Right forelimb (tissue), 1 donor: ENCODE measurements at places on chromosomes 11 and 22.

- DNase-seq = no peak
These were observed 4.7 kb upstream of the SHISA8 start for GRCh38 chr22:41919357-41920224.

DNA sequence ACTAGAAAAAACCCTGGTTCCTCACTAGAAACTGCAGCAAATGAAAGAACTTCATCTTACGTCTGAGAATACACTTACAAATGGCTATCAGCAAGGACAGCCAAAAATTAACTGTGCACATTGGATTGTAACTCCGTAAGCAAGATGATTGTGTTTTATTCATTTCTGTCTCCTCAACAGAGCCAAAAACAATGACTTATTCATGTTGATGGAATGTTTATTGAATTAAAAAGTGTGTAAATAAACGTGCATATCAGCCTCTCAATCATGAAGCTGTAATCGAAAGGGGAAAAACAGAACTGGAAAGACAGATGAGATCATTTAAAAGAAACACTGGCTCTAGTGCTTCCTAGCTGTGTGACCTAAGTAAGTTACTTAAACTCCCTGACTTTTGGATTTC is 307.5 kb upstream of the ZC3H12C start:
- DNase-seq = no peak

DNA sequence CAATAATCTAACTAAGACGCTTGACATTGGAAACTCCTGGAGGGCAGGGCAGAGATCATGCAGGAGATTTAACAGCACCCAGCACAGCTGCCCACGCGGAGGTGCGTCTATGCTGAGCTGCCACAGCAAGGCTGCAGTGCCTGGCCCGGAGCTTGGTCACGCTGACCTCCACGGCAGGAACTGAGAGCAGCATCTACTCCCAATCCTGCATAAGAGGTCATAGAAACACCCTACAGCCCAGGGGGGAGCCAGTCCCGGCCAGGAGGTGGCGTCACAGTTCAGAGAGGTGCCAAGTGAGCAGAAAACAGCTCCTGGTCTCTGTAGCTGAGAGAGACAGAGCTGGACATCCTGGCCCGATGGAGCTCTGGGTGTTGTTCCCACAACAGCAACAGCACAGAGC is 121.1 kb upstream of the TMEM45B start:
- no peak for DNase-seq

DNA sequence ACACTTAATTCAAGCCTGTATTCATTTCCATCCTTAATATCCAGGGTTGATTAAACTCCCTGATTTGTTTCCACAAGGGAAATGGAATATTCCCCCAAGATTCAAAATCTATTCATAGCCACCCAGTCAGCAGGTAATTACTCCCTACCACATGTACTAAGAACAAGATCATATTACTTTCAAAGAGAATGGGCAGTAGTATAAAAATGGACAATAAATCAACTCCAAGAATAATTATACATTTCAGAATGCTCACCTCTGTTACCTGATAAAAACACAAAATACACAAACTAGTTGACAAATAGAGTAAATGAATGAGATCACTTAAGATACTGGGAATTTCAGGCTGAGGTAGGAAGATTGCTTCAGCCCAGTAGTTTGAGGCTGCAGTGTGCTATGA is 8.5 kb upstream of the FEZ1 start:
- no peak for DNase-seq

- DNase-seq = no peak
These were observed 6.8 kb downstream of the PYGM start for GRCh38 chr11:64753019-64753379.

DNA sequence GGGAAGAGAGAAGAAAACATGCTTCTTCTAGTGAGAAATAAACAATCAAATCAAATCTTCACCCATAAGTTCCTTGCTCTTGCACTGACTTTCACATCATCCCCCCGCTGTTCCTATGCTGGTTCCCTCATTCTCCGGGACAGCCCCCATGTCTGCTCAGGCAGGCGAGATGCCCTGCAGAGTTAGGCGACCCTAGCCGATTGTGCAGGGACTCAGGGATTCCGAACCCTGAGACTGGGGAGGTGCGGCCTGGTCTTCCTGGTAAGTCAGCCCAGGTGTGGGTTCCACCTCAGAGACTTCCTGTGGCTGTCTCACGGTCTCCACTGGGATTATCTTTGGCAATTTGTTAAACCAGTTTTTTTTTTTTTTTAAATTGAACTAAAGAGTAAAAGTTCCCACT is 6.6 kb downstream of the TTC38 start:
- no peak for DNase-seq

GRCh38 chr11:104324276-104324675 is 160.3 kb upstream of the PDGFD start:
- no peak for DNase-seq

DNA sequence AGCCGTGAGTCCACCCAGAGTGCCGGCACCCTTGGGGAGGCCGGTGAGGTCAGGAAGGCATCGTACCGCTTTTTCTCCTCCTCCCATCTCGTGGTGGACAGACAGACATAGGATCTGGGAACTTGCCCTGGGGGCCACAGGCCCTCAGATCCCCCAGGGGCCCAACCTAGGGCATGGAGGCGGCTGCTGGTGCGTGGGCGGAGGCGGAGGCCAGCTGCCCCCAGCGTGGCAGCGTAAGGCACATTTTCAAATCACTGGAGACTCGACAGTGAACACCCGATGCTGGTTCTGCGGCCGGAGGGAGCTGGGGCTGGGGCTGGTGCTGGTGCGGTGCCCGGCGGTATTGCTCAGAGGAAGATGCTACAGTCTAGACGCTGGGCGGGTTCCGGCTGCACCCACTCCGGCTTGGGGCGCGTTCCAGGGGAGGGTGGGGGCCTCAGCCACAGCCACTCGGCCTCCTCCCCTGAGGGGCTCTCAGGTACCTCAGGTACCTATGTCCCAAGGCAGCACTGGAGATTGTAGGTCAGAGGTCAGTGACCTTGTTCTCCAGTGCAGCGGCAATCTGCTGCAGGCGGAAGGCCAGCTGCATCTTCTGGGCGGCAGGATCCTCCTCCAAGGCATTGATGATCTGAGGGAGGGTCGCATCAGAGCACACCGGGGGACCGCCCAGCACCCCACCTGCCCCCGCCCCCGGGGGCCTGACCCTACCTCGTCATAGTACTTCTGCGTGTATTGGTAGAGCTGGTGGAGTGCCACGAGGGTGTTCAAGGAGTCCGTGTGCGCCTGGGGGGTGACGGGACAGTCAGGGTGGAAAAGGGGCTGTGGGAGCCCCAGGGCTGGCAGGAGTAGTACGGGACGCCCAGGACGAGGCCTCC is 5.2 kb upstream of the MAPK11 start:
- DNase-seq = no peak

DNA sequence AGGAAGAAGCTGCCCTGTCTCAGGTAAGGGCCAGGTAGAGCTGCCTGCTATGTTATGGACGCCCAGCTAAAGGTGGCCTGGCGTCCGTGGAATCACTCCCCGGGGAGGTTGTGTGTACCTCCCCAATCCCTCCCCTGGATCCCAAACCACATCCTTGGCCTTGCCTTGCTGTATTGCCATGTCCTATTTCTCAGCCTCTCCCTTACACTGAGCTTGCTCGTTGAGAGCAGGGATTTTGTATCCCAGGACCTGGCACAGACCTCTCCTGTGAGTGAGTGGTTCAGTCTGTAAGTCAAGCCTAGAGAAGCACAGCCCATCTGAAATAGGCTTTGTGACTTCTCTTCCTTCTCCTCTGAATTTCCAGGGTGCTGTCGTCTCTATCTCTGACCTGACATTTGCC is 53.9 kb downstream of the TRAF6 start:
- DNase-seq = no peak

DNA sequence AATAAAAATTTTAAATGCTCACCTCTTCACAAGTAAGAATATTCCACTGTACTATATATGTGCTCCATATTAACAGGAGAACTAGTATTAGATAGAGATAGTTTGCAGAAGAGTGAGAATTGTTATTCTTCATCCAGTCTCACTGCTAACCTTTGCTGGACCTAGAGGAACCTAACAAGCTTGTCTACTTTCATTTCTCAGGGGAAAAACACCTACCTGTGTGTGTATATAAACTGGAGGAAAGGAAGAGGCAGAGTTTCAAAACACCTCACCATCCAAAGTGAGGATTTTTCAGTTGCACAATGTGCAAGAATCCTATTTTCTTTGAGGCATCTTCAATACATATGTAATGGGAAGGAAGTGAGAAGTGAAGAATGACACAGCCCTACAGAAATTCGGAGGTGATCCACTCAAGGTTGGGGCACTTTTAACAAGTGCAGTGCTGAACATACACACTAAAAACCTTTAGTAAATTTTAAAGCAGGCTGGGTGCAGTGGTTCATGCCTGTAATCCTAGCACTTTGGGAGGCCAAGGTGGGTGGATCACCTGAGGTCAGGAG is 52.4 kb downstream of the SYTL2 start:
- no peak for DNase-seq

DNA sequence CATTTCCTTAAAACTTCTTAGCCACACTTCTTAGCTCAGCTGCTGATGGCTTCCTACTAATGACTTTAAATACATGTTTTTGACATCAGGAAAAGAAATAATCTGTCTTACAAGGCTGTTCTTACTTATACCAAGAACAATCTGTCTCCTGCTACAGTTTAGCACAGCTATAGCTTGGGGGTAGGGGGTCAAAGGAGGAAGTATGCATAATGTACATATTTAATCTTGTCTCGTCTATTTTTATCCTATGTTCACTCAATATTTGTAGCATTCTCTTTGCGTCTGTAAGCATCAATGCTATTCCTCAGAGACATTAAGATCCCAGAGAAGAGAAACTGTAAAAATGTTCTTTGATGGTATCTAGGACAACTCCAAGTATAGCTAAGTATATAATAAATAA is 96.0 kb downstream of the KIRREL3 start:
- no peak for DNase-seq

DNA sequence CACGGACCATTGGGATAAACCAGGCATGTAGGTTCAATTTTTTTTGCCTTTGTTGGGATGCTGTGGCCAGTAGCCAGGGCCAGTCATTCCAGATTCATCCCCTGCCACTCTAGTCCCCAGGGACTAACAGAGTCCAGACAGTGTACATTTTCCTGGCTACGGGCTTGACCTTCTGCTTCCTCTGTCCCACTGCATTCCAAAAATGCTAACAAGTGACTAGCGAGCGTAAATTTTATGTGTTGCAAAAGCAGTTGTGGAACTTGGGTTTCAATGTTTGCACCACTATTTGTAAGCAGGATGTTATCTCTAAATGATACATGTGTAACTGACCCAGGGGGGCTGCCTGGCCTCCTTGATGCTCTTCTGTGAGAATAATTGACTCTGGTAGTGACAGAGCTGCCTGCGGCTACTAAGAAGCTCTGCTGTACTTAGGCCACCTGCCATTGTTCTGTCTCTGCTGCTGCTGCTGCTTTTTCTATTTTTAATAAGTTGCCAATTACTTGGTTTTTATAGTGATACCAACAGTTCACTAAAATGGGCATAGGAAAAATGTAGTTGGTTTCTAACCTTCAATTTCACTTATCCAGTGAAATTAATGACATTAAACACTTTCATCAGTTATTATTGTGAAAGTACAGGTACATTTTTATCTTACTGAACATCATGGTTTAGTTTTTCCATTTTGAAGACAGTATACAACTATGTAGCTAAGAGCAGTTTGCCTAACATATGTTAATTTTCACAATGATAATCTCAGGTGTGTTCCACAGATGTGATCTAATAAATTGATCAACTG is 26.8 kb downstream of the TNRC6B start:
- DNase-seq = no peak

DNA sequence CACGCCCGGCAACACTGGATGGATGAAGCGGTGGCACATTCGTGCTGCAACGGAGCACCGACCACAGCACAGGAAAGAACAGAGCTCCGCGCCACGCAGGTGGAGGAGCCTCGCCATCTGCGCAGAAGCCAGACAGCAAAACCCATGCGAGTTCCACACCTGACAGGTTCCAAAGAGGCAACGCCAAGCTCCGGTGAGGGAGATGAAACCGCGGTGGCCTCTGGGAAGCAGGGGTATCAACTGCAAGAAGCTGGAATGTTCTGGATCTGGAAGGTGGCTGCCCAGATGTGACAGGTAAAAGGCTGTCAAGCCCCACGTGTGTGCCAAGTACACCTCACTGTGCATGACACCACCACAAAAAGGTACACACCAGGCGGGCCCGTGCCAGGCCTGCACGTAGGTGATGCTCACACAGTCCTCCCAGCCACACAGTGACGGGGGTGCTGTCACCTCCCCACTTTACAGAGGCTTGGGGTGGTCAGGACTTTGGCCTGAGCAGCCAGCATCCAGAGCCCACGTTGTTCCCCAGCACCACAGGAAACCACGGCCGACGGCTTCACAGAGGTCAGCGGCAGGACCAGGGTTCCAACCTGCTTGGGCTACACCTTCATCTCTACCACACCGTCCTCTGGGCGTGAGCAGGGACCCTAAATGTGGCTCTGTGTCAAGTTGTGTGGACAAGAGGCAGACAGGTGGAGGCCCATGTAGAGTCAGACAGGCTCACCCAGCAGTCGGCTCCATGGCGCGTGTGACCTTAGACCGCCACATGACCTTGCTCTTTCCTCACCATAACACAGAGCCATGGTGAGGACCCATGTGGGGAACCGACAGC is 19.7 kb upstream of the EFCAB6 start:
- DNase-seq = no peak

GRCh38 chr11:42043312-42043711 is 583.9 kb upstream of the LRRC4C start:
- no peak for DNase-seq

DNA sequence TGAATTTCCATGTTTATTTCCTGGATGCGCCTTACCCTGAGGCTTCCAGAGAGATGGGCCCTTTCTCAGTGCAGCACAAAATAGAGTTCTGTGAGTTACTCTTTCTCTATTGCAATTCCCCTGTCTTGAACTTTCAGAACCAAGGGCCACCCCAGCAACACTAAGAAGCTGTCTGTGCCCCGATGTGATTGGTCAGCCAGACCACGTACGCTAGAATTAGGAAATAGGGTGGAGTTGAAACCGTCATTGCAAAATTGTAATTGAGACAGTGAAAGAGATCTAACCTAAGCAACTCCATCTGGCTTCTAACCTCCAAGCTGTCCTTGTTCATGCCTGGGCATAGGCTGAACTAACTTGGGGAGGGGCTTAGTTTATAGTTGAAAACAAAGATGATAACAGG is 981.3 kb downstream of the OPCML start:
- DNase-seq = no peak

DNA sequence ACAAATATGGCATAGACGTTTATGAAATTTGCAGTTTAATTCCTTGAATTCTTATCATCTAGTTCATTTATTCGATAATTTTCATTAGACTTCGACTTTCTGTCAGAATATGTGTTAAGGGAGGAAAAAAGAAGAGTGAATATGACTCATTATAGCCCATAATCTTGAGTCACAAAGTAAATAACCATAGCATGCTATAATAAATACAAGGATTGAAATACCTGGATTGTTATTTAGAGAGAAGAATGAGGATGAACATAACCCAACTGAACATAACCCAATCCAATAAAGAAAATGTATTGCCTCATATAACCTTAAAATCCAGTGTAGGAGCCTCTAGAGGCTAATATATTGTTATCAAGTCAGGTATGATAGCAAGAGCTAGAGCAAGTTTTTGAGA is 1858.3 kb upstream of the RAG2 start:
- no peak for DNase-seq

DNA sequence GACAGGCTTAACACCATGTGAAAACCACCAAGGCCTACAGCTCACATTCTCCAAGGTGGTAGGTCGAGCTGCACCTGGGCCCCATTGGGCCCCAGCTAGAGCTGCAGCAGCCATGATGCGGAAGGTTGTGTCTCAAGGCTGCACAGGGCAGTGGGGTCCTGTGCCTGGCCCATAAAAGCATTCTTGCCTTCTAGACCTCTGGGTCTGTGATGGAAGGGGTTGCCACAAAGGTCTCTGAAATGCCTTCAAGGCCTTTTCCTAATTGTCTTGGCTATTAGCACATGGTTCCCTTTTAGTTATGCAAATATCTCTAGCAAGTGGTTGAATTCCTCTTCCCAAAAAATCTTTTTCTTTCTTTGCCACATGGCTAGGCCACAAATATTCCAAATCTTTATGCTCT is 52.5 kb upstream of the C11orf58 start:
- DNase-seq = no peak
